Stimulated activated CD8-positive, alpha-beta memory T cell treated with anti-CD3 and anti-CD28 coated beads, Interleukin-12 subunit alpha, Interleukin-12 subunit beta, amount 100 ng/mL, for 1 hour (primary cell): ENCODE measurements at places on chromosomes 7 and 10.

- no peak for DNase-seq
Measured at GRCh38 chr7:131067220-131067619, 260.5 kb upstream of the MKLN1 start.

- DNase-seq: no peak
Measured at GRCh38 chr7:17279061-17279460, 19.4 kb upstream of the AHR start.

DNA sequence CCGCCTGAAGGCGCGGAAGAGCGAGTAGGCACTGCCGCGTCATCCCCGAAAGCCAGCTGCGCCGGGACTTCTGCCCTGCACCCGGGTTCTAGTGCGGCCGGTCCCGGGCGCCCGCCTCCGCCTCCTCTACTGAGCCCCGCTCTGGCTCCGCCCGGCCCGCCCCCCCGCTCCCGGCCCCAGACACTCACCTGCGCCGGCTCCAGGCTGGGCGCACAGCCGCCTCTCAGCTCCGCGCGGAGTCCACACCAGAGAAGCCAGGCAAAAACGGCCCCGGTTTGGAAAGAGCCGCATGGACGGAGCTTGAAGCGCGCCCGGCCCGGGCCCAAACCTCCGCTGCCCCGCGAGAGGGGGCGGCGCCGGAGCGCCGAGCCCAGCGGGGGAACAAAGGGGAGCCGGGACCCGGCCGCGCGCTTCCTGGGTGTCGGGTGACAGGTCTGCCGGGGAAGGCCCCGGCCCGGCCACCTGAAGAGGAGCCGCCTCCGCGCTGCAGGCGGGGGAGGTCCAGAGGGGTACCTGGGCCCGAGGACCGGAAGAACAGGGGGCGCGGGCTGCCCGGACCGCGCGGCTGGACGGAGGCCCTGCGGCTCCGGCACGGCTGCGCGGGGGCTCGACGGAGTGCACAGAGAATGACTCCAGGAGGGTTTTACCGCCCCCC is 168.2 kb downstream of the NRF1 start:
- no peak for DNase-seq

- DNase-seq: no peak
Measured at GRCh38 chr10:113921561-113922370, 67.3 kb downstream of the NHLRC2 start.

- DNase-seq: no peak
Measured at GRCh38 chr7:134890246-134891240, 95.8 kb upstream of the AGBL3 start.

- no peak for DNase-seq
Measured at GRCh38 chr10:606762-607544, 82.5 kb downstream of the DIP2C start.

- no peak for DNase-seq
Measured at GRCh38 chr7:35804231-35804970, 3.5 kb downstream of the SEPTIN7 start.

DNA sequence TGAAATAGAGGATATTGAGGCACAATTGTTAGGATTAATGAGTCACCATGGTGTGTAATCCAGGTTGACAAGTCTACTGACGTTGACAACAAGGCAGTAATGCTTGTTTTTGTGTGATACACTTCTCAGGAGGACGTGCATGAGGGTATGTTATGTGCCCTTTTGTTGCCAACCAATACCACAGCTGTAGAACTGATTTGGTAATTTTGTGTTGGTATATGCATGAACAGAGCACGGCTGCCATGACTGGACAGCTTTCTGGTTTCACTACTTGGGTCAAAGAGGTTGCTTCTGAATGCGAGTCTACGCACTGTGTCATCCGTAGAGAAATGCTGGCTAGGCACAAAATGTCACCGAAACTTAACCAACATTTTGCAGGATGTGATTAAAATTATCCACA is 32.9 kb downstream of the PHTF2 start:
- DNase-seq: no peak
